ENCODE measurements at places on chromosomes 12 and 14.

- no peak for DNase-seq
Observed at GRCh38 chr12:66627270-66627987, 51.4 kb downstream of the GRIP1 start.

DNA sequence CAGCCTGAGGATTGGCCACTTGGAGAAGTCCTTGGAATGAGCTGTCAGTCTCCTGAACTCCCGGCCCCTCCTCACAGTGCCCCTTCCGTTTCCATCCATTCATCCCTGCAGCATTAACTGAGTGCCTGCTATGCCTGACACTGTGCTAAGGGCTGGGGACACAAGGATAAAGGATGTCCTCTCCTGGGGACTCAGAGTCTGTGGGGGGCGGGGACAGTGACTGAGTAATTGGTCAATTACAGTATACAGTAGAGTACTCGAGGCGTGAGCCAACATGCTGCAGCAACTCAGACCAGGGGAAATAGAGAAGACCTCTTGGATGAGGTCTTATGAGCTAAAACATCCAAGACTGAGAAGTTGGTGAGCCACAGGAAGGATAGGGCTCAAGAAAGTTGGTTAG is 43.4 kb upstream of the PWP1 start:
- DNase-seq = no peak

- DNase-seq = no peak
Observed at GRCh38 chr12:12534975-12535374, 27.7 kb downstream of the DUSP16 start.

DNA sequence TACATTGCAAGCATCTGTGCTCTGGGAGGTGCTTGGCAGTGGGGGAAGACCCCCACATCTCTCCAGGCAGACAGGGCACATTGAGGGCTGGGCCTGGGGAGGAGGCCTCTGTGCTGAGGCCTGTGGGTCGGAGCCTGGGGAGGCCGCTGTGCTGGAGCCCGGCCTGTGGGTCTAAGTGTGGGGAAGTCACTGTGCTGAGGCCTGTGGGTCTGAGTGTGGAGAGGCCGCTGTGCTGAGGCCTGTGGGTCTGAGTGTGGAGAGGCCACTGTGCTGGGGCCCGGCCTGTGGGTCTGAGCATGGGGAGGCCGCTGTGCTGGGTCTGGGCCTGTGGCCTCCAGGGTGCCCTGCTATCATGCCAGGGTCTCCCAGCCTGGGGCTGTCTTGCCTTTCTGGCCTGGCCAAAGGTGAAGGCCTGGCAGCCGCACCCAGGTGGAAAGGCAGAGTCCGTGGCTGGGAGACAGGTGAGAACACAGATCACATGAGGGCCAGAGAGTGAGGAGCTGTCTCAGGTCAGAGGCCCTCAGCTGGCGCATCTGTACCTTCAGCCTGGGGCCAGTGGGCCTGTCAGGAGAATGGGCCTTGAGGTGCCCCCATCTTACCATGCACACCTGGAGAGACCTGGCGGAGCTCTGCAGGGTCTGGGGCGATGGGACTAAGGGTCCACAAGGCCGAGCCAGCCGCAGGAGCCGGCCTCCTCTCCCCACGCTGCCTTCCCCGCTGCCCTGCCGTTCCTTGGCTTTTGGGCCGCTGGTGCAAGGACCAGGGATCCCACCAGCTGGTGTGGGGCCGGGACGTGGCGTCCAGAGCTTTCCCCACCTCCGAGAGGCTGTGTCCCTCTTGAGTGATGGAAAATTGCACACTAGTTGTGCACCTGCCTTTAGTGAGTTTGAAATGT is 18.6 kb upstream of the CRIP2 start:
- no peak for DNase-seq

- no peak for DNase-seq
Observed at GRCh38 chr12:63777340-63777739, 2.4 kb upstream of the RXYLT1 start.

DNA sequence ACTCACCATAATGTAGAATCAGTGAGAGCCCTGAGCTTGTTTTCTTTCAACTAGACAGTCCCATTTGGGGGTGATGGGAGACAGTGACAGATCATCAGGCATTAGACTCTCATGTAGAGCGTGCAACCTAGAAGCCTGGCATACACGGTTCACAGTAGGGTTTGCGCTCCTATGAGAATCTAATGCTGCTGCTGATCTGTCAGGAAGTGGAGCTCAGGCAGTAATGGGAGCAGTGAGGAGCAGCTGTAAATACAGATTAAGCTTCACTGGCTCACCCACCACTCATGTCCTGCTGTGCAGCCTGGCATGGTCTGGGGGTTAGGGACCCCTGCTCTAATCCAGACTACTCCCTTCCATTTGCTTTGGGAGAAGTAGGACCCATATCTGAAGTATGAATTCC is 55.6 kb downstream of the FNTB start:
- DNase-seq = no peak
